ENCODE measurements at places on chromosomes 13 and 19.
A peak's percentile ranks its signal among the peaks of the same experiment; 100 is the strongest.

- peak; percentile 22 for DNase-seq
- no peak overlapping the region for H3K4me3 ChIP-seq
- no peak overlapping the region for H3K27ac ChIP-seq
- H3K27me3 ChIP-seq, result no peaks in the 10 kb centered on the region
- H3K4me1 ChIP-seq, result peaks cover 11% of the 10 kb centered on the region
- H3K36me3 ChIP-seq, result no peaks in the 10 kb centered on the region
Measured at GRCh38 chr19:17757125-17757524, 5.8 kb downstream of the FCHO1 start.

GRCh38 chr13:102679449-102680132, 15.3 kb downstream of the METTL21C start:
- no peak overlapping the region for H3K27ac ChIP-seq
- no peak overlapping the region for H3K4me3 ChIP-seq
- H3K27me3 ChIP-seq, result no peaks in the 10 kb centered on the region
- H3K4me1 ChIP-seq, result no peaks in the 10 kb centered on the region
- H3K36me3 ChIP-seq, result peaks cover 37% of the 10 kb centered on the region

DNA sequence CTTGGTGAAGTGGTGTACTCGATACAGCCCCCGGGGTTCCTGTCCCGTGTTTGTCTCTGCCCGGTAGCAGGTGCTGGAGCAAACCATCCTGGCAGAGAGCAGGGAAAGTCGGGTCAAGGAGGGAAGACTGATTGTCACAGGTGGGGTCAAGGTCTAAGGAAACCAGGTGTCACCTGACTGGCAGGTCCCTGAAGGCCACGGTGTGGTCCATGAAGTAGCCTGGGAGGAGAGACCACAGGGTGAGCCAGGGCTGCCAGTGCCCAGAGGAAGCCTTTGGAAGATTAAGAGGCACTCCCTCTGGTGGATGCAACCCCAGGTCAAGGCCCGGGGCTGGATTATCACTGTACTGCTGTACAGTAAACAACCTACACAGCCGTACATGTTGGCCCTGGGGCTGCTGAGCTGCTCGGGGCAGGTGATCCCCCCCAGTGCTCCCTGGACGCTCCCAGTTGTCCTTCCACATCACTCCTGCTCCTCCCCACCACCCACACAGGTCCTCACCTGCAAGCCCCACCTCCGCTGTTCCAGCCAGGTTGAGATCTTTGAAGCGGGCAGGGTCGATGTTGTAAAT, 6.0 kb upstream of the CCER2 start:
- peaks cover 4% of the 10 kb centered on the region for H3K36me3 ChIP-seq
- no peak for DNase-seq
- no peak overlapping the region for H3K27ac ChIP-seq
- no peak overlapping the region for H3K4me3 ChIP-seq
- no peaks in the 10 kb centered on the region for H3K4me1 ChIP-seq

DNA sequence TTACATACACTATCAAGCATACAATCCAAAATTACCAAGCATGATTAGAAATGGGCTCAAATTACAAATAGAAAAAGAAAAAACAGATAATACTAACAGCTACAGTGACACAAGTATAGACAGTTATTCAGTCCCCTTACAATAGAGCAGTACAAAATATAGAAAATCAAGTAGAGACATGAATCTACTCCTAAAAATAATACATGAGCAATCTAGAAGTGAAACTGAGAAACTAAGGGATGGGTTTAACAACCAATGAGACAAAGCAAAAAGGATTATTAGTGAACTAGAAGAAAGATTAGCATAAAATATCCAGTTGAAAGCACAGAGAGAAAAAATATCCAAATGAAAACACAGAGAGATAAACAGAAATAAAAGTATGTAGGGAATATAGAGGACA, 426.7 kb downstream of the TBC1D4 start:
- H3K4me3 ChIP-seq, result no peak overlapping the region
- DNase-seq, result no peak
- no peaks in the 10 kb centered on the region for H3K36me3 ChIP-seq

DNA sequence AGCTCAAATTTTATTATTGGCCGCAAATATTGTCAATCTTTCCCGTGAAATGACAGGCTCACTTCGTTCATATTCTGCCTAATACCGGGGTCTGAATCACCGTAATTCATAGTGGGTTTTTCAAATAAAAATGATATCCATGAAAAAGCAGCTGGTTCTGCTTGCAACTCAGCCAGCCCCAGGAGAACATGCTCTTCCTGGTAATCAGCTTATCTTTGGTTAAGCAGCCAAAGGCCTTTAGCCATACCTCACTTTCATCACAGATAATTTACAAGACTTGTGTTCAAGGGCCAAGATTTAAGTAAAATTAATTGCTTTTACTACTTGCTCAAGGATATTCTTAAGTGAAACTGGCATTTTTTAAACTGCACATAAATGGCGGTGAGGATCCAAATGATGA, 22.5 kb downstream of the RNASEH2B start:
- H3K36me3 ChIP-seq, result peaks cover 7% of the 10 kb centered on the region
- H3K4me1 ChIP-seq, result no peaks in the 10 kb centered on the region
- H3K27ac ChIP-seq, result no peak overlapping the region
- H3K27me3 ChIP-seq, result no peaks in the 10 kb centered on the region

- no peaks in the 10 kb centered on the region for H3K4me1 ChIP-seq
- no peak overlapping the region for H3K4me3 ChIP-seq
- H3K27ac ChIP-seq, result no peak overlapping the region
- H3K27me3 ChIP-seq, result no peaks in the 10 kb centered on the region
- no peak for DNase-seq
Measured at GRCh38 chr19:30966486-30966885, 382.8 kb downstream of the TSHZ3 start.

GRCh38 chr19:10439588-10439987, 19.2 kb downstream of the PDE4A start:
- H3K27ac ChIP-seq, result no peak overlapping the region
- H3K4me1 ChIP-seq, result no peaks in the 10 kb centered on the region
- H3K4me3 ChIP-seq, result no peak overlapping the region
- no peaks in the 10 kb centered on the region for H3K27me3 ChIP-seq

DNA sequence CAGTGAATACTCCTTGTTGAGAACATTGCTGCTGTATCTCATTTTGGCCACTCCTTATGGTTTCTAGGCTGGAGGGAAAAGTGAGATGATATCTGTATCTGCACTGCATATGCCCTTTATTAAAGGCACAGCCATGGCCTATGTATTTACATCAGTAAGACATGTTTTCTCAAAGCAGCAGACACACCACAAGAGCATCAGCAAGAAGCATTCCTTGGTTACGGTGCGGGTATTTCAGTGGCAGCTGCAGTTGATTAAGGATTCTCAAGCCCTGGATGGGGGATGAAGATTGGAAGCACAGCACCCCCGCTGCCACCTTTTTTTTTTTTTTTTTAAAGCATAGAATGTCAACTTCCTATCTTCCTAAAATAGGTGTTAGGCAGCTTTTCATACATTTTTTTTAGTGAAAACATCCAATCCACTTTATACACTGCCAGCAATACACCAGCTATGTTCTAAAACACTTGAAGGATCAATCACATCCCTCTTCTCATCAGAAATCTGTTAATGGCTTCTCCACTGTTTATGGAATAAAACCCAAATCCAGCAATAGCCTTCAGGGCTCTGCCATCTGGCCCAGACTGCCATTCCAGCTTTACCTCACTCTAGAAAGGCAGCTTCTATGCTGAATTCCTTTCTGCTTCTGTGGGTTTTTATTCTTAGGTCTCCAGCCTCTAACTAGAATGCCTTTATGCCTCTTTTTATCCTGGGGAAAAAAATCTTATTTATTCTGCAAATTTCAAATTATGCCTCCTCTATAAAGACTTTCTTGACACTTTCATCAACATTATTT, 331.0 kb downstream of the DNAJC15 start:
- no peak overlapping the region for H3K4me3 ChIP-seq
- no peaks in the 10 kb centered on the region for H3K4me1 ChIP-seq

DNA sequence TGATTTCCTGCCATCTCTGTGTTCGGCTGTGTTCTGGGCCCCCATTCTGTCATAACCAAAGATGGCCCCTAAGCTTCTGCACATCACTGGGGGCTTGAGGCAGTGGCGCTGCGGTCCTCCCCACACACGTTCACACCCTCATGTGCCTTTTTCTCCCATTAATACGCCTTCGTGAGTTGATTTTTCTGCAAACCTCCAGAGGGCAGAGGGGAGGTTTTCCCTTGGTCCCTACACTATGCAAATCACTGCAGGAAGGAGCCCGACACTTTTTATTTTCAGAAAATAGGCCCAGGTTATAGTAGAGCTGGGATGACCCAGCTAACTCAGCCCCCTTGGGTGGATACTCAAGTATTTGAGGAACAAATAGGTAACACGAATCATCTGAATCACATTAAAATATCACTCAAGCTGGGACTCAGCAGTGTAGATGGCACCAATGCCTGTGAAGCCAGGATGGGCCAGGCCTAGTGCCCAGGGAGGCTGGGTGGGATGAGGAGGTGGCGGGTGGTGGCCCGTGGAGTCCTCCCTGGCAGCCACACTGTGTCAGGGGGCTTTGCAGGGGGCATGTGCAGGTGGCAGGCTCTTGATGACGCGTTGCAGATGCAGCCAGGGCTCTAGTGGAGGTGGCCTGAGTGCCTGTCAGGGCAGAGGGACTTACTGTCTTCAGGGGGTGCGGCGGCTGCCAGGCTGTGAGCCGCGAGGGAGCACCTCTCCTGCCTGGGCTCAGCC, 234.3 kb downstream of the TEX29 start:
- H3K4me1 ChIP-seq, result no peaks in the 10 kb centered on the region
- no peak overlapping the region for H3K4me3 ChIP-seq
- no peak for DNase-seq
- no peak overlapping the region for H3K27ac ChIP-seq

GRCh38 chr13:110914331-110915056, 375 bp downstream of the ANKRD10 start:
- DNase-seq, result peak; percentile 63
- H3K36me3 ChIP-seq, result peaks cover 9% of the 10 kb centered on the region
- peak overlapping the region; percentile 96 for H3K27ac ChIP-seq
- H3K4me1 ChIP-seq, result peaks cover 29% of the 10 kb centered on the region
- peak overlapping the region; percentile 81 for H3K4me3 ChIP-seq
- H3K27me3 ChIP-seq, result no peaks in the 10 kb centered on the region

Data from astrocyte (in vitro differentiated cells and primary cell).